LNCaP clone FGC (cell line): ENCODE measurements at places on chromosomes 16 and 17.
A peak's percentile ranks its signal among the peaks of the same experiment; 100 is the strongest.

DNA sequence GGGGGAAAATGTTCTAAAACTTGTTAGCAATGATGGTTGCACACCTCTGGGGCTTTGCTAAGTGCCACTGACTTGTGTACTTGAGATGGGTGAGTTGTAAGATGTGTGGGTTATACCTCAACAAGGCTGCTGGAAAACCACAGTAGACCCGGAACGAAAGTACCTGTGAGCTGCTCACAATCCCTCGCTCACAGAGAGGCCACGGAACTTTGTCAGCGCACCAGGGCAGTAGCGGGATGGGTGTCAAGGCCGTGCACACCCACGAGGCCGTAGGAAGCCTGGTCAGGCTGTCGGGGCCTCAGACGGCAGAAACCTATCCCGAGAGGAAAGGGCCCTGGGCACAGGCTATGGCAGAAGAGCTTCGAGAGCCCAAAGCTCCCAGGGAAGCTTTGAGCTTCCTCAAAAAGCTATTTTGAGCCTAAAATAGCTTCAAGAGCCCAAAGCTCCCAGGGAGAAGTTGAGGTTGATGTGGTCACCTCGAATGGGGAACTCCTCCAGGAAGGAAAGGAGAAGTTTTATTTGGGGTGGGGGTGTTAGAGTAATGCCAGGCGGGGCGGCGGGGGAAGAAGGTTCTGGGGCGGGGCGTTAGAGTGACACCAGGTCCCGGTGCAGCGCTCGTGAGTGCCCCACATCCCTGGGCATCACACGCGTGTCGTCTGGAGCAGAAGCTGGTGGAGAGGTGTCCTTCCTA lies 19.0 kb downstream of the CBFA2T3 start:
- no peak for DNase-seq

DNA sequence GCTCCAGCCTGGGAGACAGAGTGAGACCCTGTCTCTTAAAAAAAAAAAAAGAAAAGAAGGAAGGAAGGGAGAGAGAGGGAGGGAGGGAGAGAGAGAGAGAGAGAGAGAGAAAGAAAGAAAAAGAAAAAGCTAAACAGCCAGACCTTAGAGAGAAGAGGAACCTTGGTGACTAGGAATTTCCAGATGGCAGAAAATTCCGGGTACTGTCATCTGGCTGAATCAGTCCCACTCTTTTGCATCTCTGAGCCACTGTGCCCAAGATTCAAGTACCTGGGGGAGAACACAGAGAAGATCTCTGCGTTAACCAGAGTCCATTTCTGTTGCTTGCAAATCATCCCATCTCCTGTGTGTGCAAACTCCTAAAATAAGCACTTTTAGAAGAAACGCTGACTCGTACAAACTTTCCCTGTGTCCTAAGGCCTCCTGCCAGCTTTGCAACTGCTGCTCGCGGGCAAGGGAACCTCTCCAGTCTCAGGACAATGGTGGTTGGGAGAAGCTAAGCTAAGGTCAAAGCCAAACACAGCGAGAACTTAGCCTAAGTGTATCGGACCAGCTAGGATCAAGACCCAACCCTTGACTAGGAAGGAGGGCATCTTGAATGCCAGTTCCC lies 18.0 kb downstream of the BMERB1 start:
- DNase-seq: no peak

DNA sequence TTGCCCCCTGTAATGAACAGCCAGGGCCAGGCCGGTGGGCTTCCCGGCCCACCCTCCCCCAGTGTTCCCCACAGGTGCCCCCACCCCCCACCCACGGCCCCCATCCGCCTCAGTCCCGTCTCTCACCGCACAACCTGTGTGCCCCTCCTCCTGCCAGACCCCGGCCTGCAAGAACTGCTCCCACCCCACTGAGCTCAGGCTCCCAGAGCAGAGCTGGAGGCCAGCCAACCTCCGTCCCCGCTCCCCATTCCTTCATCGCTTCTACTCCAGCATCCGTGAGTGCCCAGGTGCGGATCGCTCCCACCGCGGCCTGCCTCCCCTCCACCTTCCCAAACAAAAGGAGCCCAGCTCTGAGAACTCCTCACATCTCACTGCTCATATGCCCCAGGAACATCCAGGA lies 4.2 kb downstream of the MVD start:
- no peak for DNase-seq

DNA sequence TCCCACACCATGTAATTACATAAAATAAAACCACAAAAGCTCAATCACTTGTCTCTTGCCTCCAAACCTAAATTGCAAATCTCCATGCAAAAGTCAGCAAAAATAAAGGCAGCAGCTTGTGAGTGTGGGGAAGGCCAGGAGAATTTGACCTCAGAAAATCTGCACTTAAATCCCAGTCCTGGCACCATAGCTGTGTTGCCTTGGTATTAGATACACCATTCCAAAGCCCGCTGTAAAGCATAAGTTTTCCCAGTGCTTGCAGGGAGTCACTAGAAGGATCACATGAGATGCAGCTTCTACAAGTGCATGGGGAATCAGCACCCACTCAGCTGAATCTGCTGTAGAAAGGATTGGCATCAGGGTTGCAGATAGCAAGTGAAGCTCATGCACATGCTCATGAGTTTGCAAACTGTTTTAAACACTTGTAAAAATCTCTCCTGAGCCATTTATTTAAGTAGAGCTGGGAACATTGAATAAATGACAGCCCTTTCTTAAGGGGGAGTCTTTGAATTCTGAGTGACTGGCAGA lies 495.0 kb upstream of the HSBP1 start:
- no peak for DNase-seq

DNA sequence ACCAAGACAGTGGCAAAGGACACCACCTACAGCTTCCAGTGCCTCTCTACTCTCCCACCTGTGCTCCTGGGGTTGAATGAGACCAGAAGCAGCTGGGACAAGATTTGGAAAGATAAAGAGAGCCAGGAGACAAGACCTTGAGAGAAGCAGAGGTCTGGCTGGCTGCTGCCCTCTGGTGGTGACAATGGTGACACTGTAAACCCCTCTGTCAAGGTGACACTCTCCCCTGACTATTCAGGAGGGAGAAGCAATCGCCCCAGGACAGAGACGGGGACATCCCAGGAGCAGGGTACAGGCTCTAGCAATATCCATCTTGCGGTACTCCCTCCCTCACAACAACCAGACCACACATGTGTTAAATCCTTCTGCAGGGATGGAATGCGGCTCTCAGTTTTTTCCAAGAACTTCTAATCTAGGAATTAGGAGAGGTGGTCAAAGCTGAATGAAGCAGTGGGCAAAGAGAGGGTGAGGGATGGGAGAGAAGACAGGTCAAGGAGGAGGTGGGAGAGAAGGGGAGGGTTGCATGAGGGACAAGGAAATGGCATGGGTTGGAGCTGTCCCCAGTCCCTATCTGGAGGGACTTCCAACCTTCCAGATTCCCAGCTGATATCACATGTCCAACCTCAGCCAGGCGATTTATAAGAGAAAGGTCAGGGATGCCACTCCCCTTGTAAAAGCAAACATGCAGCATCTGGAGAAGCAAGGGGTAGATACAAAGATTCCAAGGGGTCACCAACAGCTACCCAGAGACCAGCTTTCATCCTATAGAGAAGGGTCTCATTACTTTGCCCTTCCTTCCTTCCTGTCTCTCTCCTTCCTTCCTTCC lies 2.9 kb downstream of the PHOSPHO1 start:
- DNase-seq: peak; percentile 31

GRCh38 chr16:52318302-52319009 lies 228.5 kb downstream of the TOX3 start:
- DNase-seq: no peak

DNA sequence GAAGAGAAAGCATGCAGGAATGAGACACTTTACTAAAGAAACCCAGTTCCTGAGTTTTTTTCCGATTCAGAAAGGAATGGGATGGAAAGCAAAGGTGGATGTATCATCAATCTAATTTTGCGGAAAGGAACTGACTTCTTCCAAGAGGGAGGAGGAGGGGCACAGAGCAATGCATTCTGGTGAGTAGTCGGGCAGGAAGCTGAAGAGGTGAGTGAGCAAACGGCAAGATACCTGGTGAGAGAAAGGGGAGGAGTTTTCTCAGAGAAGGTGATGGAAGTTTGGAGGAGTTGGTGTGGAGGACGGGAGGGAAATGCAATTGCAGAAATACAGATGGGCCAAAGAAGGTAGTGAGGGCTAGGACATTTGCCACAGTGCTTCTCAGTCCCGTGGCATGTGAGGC lies 713.2 kb downstream of the KCNJ2 start:
- no peak for DNase-seq

GRCh38 chr16:51175081-51175480 lies 24.0 kb upstream of the SALL1 start:
- no peak for DNase-seq

DNA sequence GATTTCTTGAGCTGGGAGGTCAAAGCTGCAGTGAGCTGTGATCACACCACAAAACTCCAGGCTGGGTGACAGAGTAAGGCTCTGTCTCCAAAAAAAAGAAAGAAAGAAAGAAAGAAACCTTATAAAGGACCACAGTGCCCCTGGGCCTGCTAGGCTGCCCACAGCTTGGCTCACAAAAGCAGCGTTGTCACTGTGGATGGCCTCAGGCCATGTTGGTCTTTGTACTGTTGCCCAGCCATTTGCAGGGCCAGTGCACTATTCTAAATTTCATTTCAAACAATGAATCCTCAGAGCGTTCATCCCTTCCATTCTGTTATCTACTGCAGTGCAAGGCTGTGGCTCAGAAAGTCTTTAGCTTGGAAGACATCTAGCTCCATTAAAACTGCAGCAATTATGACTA lies 208.4 kb downstream of the SLC39A11 start:
- no peak for DNase-seq

GRCh38 chr17:41975099-41976083 lies 8.8 kb downstream of the CNP start:
- DNase-seq: no peak

DNA sequence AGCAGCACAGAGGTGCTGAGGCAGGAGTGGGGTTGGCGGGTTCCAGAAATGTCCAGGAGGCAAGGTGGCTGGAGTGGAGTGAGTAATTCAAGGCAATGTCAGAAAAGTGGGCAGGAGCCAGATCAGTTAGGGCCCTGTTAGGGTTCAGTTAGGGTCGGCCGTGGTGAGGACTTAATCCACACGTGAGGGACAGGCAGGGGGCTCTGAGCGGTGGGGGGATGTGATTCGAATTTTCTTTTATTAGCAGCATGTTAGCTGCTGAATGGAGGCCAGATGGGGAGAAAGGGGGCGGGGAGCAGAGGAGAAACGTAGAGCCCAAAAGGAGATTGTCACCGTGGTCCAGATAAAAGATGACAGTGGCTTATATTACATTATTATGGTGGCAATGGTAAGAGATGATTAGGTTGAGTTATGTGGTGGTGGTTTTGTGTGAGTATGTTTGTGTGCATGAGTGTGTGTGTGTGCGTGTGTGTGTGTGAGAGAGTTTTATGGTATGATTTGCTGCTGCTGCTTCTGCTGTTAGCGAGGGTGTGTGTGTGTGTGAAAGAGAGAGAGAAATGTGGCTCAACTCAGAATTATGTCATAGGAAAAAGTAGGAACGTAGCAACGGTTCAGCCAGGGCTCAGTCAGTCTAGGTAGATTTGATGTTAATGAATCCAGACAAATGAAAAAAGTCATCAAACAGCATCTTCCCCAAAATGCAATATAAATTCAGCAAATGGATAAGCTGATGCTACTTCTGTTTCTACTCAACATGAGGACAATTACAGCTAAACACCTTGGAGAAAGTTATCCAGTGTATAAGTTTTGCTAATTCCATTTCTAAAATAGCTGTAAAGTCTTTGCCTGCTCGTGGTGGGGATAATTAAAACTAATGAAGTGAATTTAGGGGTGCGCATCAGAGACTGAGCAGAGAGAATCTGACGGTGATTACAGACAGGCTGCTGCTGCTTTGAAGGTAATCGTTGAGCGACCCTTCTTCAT lies 390.6 kb downstream of the HAPSTR1 start:
- no peak for DNase-seq

GRCh38 chr17:27384261-27384701 lies 72.0 kb upstream of the KSR1 start:
- DNase-seq: peak; percentile 46

DNA sequence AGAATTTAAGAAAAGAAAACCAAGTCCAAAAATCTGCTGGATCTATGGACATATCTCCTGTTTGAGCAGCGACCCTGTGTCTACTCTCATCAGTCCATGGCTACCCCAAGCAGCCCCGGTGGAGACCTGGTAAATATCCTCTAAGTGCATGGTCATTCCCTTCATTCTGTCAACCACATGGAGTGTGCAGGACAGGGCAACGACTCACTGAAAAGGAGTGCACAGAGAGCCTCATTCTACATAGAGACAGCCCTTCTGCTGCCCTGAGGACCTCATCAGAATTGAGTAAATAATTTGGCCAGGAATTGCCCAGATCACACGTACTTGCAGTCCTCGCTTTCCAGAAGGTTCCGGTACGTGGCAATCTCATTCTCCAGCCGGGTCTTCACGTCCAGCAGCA lies 3.0 kb downstream of the KRT38 start:
- no peak for DNase-seq

DNA sequence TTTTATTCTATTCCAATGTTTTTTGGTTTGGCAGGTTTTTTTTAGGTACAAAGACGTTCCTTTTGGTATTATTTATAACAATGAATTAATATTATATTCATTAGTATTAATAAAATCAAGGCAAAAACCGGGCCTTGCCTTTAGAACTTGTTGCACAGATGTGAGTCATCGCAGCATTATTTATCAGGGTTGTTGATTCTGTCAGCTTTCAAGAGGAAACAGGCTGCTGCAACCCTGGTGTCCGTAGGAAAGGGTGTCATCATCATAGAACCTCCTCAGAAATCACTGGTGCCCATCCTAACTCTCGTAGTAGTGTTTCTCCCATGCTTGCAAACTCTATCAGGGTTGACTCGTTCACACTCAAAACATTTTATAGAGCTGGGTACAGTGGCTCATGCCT lies 10.2 kb upstream of the LRRC37B start:
- DNase-seq: no peak

- no peak for DNase-seq
These were observed 25.7 kb downstream of the CALB2 start for GRCh38 chr16:71384073-71384724.

DNA sequence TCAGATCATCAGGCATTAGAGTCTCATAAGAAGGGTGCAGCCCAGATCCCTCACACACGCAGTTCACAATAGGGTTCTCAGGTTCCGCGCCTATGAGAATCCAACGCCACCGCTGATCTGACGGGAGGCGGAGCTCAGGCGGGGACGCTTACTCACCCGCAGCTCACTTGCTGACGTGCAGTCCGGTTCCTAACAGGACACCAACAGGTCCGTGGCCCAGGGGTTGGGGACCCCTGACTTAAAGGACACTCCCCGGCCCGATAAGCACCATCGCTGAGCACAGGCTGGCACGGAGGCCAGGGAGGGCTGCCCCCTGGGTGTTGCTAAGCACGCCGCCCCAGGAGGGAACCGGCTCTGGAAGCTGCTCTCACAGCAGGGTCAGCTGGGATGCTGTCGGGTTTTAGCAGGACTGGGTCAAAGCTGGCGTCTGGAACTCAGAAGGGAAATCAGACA lies 30.1 kb upstream of the BAHCC1 start:
- peak; percentile 59 for DNase-seq

GRCh38 chr16:48491517-48491916 lies 106.3 kb upstream of the SIAH1 start:
- DNase-seq: no peak

GRCh38 chr17:30278032-30278431 lies 13.7 kb downstream of the BLMH start:
- DNase-seq: no peak

- DNase-seq: no peak
These were observed 7.0 kb upstream of the HID1 start for GRCh38 chr17:74979408-74980146.
